ENCODE measurements at places on chromosomes 12 and 14. TPM values are rescaled to one million over a fixed set of nuclear protein-coding genes. Genes with fewer than 3 reads are reported as not detected.

SLC22A17 gene
- total RNA-seq: 33.3 TPM

RD3L gene
- total RNA-seq: not detected

DNAAF2 gene
- 8.9 TPM for total RNA-seq

LTB4R2 gene
- total RNA-seq: not detected

ABCD2 gene
- total RNA-seq: 0.58 TPM

DNA sequence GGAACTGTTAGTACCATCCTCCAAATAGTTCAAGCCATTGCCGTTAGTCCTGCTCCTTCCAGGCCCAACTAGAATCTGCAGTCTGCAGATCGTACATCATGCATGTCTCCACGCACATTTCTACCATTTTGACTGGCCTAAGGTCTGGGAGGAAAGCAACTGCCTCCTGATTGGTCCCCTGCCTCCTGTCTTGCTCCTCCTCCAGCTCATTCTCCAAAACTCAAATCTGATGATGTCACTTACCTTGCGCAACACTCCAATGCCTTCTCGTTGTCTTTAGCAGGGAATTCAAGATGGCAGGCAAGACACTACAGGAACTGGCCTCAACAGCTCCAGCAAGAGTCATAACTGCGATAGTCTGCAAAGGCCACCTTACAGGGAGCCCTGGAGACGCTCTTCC lies 9.7 kb upstream of the HCAR1 start:
- DNase-seq: no peak

- no peak for DNase-seq
Measured at GRCh38 chr12:113591480-113591974, 119.9 kb upstream of the LHX5 start.

DNA sequence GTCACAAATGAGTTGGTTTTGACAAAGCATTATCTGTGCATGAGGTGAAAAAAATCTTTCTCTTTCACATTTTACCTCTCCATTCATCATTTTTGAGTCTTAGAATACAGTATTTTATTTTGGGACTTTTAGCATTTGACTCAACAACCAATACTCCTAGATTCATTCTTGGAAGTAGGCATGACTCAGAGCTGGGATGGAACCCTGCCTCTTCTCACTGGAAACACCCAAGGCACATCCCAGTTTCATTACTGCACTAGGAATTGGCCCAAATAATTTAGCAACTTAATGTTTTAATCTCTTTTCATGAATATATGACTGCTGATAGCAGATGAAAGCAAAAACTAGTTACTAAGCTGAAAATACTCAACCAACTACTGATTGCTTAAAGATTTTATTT lies 3.3 kb upstream of the PDZRN4 start:
- DNase-seq: no peak

DNA sequence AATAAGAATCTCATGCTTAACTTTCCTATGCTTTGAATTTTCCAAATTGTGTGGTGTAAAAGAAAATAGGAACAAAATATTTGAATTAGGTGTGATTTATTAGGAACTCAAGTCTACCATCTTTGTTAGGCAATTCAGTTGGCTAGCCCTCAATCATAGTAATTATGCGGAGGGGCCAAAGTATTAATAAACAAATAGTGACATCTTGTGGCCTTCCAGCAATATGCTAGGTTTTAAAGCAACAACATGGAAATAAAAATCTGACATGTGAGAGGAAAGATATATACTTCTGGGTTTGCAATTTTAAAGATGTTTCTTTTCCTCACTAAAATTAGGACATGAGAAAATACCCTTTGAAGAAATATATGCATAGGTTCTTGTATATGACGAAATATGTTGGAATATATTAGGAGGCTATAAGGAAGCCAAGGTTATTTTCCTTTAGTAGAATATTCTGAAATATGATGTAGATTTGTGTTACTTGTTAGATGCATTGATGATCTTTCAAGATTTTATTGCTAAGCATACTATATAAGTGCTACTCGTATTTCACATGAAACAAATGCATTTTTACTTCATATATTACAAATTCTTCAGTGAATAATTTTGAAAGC lies 200.4 kb downstream of the PTPRO start:
- DNase-seq: peak; percentile 64

GRCh38 chr14:102916347-102917055 lies 6.0 kb upstream of the AMN start:
- no peak for DNase-seq
